NCI-H1436 treated with DMSO at 0.1 percent for 48 hours (cell line): ENCODE measurements at places on chromosomes 13 and 19.

DNA sequence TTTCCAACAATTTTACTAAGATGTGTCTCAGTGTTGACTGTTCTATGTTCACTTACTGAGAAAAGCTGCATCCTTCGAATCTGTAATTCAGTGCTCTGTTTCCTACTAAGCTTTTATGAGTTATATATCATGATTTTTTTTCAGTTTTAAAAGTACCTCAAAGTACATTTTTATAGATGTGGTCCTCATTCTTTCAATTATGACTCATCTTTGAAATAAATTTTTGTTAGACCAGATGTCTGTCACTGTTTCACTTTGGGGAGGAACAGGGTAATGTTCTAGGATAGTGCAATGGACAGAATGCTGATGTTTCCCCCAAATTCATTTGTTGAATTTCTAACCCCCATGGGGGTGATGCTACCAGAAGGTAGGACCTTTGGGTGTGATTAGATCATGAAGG lies 74.8 kb downstream of the NALCN start:
- DNase-seq, result no peak

- DNase-seq, result no peak
These were observed 41.8 kb downstream of the UGGT2 start for GRCh38 chr13:96011291-96011872.

- no peak for DNase-seq
These were observed 622 bp downstream of the DNM2 start for GRCh38 chr19:10718205-10719196.

GRCh38 chr13:71399631-71400215 lies 467.3 kb downstream of the DACH1 start:
- DNase-seq, result no peak

DNA sequence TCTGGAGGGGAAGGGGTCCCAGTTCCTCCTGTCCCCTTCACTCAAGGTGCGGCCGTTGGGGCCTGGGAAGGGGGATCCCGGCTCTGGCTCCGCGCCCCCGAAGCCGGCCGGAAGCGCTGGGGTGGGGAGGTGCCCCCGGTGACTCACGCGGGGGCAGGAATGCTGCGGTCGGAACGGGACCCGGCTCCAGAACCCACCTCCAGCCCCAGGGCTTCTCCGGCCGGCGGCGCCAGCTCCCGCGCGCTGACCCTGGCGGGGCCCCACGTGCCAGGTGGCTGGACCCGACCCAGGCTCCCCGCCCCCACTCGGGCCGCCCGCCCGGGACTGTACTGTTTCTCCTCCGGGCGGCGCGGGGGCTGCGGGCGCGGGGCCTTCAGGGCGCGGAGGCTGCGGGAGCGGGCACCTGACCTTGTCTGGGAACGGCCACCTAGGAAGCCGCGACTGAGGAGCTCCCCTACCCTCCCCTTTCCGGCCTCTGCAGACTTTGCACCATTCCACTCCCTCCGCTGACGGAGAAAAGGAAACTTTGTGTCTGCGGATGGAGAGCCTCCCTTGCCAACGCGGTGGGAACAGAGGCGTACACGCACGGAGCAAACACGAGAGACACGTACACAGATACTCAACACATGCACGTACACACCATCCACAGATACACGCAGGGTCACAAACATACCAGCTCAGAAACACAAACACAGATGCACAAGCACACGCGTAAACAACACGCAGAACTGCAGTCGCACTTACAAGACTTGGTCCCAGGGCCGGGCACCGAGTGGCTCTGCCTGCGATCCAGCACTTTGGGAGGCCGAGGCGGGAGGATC lies 7.2 kb downstream of the AXL start:
- DNase-seq, result no peak

- no peak for DNase-seq
These were observed 32.0 kb upstream of the TMEM255B start for GRCh38 chr13:113726961-113727411.

- no peak for DNase-seq
These were observed 1.7 kb downstream of the MCF2L start for GRCh38 chr13:112970552-112971287.

DNA sequence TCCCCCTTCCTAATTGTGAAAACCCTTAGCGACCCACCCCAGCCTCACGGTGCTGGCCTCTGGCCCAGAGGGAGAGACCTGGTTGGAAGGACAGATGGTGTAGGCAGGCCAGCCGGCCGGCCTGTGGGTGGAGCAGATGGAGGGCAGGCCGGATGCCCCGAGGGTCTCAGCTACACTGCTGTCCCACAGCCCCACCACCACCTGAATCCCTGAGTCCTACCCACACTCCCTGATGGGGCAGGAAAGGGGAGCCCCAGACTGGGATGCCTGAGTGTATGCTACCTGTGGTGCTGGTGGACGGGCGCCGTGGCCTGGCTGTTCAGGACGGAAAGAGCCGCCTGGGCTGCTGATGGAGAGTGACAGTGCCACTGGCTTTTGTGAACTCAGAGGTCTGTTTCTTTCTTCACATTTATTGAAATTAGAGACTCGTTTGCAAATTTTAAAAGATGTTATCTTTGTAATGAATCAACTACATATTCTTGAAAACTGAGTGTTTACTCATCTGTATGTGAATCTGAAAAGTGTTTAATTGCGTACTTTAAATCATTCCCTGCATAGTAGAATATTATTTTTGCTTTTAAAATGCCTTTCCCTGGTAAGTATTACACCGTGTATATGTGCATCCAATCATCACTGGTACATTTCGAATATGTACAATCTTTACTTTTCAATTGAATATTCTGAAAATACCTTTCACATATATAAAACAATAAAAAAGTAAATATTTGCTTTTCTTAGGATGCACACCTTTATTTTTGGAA lies 35.7 kb downstream of the TFDP1 start:
- DNase-seq, result no peak

- DNase-seq, result no peak
These were observed 321.8 kb upstream of the HTR2A start for GRCh38 chr13:47218611-47219010.

DNA sequence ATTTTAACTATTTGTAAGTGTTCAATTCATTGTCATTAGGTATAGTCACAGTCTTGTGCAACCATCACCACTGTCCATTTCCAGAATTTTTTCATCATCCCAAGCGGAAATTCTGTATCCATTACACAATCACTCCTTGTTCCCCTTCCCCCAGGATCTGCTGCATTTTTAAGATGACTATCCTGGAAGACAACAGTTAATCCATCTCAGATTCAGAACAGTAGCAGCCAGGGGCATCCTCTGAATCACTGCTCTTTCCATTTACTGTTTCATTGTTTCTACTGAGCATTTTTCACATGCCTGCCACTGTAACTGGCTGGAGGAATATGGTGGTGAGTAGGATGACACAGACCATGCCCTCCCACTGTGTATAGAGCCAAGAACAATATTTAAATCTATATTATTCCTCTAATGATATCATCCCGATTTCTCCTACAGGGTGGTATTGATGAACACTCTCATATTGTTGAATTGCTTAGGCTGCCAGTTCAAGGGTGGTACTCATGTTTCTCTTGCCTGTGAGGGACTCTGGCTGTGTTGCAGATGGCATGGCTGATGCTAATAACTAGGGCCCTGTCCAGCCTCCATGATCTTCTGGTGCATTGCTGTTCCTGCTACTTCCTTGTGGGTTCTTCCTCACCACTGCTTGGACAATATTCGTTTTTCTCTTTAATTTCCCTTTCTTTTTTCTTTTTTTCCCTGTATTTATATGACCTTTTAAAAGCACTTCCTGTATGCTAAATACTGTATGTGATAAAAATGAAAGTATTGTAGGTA lies 59.0 kb downstream of the WDFY2 start:
- DNase-seq, result no peak

- no peak for DNase-seq
These were observed 193.0 kb downstream of the NDFIP2 start for GRCh38 chr13:79673993-79674377.

DNA sequence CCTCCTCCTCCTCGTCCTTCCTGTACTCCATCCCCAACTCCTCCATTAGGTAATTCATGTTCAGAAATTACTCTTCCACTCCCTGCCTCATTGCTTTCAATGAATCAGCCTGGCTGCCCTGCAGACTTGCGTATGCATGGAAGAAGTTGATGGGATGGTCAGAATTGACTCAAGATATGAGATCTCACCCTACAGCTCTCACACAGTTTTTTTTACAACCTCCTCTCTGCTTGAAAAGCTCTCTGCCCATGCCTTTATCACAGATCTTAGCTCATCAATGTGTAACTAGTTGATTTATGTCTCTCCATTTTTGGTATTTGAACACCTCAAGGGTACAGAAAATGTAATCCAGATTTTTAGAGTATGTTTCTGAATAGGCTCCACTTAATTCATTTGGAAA lies 506.9 kb downstream of the TBC1D4 start:
- DNase-seq, result no peak

DNA sequence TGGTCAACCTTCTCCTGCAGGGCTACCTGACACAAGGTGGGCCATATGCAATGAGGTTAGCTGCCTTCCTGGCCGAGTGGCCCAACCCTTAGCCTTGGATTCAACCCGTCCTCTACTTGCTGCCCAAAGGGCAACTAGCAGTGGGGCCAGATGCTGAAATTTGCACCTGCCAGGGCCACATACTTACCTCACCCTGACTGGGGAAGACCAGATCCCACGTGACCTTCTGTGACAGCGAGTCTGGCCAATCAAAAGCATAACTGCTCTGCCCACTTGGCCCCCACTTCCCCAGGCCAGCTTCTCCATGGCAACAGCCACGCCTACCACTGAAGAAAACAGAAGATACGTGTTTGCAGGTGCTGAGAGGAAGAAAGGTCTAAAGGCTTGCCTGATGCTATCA lies 10.9 kb downstream of the PEG3 start:
- no peak for DNase-seq

DNA sequence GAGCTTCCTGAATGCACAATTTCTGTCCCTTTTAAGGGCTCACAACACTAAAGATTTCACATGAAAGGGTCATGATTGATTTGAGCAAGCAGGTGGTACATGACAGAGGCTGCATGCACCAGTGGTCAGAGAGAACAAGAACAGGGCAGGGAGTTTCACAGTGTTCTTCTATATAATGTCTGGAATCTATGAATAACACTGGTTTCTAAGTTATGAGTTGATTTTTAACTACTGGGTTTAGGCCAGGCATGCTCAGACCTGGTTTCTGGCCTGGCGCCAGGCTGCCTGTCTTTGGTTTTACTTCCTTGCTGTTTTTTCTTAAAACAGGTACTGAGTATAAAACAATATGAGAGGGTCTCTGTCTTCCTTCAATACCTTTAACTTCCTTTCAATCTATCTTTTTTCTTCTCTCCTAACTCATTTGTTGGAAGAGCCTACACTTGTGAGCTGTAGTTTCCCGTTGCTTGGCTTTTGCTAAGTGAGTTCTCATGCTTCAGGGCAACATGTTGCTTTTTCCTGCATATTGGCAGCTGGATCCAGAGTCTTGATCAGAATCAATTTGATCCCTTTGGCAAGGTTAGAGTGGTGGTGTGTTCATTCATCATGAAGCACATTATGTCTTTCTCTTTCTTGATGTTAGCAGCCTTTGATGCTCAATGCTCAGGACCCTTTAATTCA lies 38.5 kb upstream of the FGF14 start:
- no peak for DNase-seq

DNA sequence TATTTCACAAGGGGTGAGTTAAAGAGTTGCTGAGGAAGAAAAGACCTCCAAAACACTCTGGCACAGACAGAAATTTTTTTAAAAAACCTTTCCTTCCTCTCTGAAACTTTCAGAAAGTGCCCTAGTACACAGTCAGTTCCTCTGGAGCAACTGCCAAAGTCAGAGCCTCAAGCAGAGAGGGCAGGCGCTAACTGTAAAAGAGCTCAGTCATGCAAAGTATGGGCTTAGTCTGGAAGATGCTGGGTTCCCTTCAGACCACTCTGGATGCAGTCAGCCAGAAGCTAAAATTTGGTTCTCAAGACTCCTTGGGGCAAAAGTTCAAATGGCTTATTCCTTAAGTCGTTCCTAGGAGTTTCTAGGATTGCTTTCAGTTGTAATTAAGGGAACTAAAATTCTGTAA lies 671.6 kb downstream of the PCDH9 start:
- DNase-seq, result no peak

- DNase-seq, result no peak
These were observed 325.1 kb downstream of the DCT start for GRCh38 chr13:94154367-94154766.

DNA sequence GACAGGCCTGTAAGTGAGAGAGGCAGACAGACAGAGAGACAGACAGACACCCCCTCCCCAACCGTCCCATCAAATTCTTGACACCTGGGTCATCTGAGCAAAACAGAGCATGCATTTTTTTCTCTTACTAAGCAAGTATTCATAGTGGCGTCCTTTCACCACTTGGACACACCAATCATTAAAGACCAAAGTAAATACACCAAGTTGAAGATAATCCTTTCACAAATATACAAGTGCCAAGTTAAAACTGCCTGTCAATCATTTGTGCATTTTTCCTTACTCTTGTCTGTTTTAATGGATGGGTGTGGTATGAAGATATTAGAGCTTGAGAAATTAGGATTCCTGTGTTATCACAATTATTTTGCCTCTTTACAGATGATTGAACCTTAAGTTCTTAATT lies 337.3 kb downstream of the ATP8A2 start:
- no peak for DNase-seq

GRCh38 chr13:37375724-37376123 lies 222.8 kb downstream of the POSTN start:
- no peak for DNase-seq

GRCh38 chr13:98308086-98308911 lies 131.2 kb upstream of the RNF113B start:
- DNase-seq, result no peak

- DNase-seq, result no peak
These were observed 270.4 kb downstream of the DCT start for GRCh38 chr13:94209117-94209516.

DNA sequence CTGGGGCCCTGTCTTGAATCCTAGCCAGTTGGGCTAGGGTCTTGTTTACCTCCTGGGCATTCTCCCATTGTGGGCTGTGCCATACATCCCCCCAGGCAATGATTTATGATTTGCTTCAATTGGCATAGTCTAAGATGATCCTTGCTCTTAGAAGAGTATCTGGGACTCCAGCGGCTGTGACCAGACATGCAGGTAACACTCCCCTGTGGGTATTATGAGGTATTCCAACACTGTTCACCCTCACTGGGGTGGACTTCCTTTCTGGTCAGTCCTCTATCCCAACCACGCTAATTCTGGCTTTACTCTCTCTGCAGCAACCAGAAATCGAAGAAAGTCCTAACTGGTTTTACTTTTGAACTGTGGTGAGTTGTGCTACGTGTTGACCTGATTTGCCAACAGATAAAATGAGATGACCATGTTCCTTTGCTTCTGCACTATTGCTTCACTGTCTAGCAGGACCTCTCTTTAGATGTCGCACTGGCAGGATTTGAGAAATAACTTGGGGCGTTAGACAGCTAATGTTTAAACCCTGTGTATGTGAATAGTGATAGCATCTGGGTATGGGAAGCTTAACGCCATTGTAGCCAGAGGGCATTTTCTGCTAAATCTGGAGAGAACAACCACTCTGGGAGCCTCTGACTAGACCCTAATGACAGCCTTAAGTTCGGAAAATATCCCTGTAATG lies 6.7 kb upstream of the LRCH1 start:
- DNase-seq, result no peak

GRCh38 chr13:33349986-33350826 lies 64.7 kb upstream of the STARD13 start:
- no peak for DNase-seq
